CMK (cell line): ENCODE measurements at places on chromosomes 11 and 22.

GRCh38 chr11:86151174-86152005, 82.5 kb upstream of the PICALM start:
- DNase-seq = peak; percentile 87

GRCh38 chr11:57085611-57086010, 96.1 kb upstream of the LRRC55 start:
- DNase-seq = no peak

DNA sequence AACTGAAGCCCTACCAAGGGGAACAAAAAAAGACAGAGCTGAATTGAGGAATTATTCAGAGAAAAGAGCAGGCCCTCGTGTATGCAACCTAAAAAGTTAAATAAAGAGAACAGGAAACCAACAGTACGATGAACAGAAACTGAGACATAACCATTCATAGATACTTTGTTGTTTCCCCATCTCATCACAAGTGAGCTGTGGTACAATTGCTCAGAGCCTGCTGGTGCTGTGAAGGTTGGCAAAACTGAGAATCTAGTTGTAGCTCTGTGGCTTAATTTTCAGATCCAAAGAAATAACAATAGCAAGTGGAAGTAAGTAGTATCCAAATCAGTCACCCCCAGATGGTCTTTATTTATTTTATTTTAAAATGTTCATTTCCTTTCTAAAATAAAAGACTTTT, 37.7 kb upstream of the BLID start:
- DNase-seq = no peak

- DNase-seq = no peak
These were observed 10.1 kb upstream of the MRPL23 start for GRCh38 chr11:1936781-1937615.

DNA sequence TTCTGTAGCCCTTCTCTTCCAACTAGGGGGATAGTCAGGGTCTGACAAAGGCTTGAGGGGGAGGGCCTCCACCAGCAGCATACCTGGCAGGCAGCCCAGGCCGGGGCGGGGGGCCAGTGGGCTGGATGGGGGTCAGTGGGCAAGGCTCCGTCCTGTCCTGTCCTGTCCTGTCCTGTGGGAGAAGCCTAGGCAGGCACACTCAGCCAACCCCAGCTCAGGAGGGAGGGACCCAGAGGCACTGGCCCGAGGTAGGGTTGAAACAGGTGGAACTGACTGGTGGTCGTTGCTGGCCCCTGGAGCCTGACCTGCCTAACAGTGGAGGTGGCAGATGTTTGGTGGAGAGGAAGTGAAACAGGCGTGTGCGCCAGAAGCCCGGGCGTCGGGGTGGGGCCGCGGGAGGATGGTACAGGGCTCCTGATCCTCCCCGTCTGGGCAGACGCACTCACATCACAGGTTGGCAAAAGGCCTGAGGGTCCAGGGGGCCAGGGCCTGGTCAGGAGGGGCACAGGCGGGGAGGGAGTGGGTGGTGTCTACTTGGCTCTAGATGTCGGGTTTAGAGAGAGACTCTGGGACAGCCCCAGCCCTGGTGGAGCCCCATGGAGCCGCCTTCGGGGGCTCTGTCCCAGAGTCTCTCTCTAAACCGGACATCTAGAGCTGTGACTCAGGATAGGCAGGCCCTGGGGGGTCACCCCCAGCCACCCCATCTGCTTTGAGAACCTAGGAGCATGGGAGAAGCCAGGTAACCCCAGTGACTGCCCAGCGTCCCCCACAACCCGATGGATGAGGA, 32.5 kb upstream of the GRAMD4 start:
- DNase-seq = no peak

DNA sequence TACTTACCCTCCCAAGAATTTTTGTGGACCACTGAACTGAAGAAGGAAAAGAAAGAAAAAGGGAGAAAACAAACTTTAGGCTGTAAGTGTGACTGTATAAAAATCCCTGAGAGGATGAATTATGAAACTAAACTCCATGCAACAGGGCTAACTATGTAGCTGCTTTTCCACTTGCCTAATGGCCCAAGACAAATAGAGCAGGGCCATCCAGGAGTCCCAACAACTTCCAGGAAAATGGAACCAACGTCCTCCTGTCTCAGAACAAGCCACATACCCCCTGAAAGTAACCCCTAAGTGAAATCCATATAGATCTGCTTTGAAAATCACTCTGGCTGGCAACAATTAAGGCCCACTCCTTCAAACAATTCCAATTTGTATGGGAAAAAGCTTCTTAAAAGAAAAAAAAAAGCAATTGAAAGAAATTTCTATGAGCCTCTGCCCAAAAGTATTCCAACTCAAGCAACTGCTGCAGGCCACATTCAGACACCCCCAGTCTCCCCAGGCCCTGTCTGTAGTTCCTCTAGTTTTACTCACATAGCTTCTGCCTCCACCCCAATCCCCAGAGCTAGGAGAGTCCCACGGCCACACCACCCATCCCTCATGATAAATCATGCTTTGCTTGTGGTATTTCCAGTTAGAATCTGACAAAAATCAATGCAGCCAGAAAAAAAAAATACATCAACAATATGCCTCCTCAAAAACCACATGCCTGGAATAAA, 12.7 kb downstream of the RBFOX2 start:
- DNase-seq = no peak

GRCh38 chr22:32309585-32310251, 47.9 kb upstream of the RFPL3 start:
- no peak for DNase-seq

GRCh38 chr11:67610302-67610868, 3.6 kb downstream of the NDUFV1 start:
- no peak for DNase-seq

GRCh38 chr22:48863965-48864528, 963.6 kb downstream of the BRD1 start:
- no peak for DNase-seq

DNA sequence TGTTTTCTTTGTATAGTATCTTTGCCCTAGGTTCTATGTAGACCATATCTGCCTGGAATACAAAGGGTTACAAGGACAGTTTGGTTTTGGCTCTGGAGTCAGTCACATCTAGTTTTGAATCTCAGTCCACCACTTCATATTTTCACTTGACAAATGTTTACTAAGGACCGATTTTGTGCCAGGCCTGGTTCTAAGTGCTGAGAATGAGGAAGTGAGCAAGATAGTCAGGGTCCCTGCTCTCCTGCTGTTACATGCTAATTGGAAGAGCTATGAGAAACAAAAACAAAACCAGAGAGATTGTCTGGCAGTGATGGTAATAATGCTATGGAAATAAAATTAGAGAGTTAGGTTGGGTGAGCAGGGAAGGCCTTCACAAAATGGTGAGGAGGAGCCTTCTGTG, 66.1 kb upstream of the ARHGAP20 start:
- no peak for DNase-seq

GRCh38 chr11:129307162-129307561, 68.5 kb upstream of the BARX2 start:
- no peak for DNase-seq

GRCh38 chr11:119790476-119790875, 61.5 kb upstream of the NECTIN1 start:
- no peak for DNase-seq

DNA sequence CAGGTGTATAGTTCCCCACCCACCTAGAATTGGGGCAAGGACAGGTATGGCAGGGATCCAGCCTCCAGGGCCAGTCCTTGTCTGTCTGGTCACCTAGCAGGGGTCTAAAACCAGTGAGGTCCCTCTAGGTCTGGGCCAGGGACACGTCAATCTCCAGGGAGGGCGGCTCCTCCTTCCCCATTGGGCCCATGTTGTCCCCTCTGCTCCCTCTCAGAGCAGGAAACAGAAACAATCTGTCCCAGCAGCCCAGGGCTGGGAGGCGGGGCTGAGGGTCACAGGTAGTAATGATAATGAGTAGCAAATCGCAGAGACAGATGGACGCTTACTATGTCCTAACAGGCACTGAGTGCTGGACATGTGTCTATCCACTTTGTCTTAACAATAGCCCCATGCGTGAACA, 22.8 kb upstream of the SYT7 start:
- DNase-seq = no peak

DNA sequence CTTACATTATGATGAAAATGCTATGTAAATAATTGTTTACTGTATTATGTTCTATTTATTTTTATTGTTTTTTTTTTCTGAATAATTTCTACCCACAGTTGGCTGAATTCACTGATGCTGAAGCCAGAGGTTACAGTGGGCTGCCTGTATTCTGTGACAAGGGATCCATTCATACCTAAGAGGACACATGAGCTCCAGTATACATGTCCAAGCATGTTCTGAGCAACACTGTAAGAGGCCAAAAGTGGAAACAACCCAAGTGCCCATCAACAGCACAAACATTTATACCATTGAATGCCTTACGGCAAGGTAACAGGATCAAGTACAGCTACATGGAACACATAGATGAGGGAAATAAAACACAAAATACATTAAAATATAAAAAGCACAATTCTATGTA, 1.4 kb upstream of the SRSF8 start:
- DNase-seq = no peak

- no peak for DNase-seq
These were observed 271.8 kb upstream of the MTNR1B start for GRCh38 chr11:92697461-92698312.

DNA sequence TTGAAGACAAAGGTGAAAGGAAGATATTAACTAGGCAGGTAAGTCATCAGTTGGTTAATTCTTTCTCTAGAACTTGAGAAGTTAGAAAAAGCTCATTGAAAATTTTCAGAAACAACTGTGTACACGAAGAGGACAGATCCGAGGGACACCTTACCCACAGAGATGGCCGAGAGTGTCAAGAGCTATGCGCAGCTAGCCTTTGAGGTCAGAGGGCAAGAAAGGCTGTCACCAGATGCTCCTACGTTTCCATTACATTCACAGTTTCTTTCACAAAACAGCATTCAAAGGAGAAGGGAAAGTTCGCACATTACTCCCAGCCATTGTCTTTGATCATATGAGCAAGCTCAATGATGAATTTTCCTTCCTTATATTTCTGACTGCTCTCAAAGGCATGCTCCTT, 34.8 kb downstream of the YPEL1 start:
- DNase-seq = no peak

DNA sequence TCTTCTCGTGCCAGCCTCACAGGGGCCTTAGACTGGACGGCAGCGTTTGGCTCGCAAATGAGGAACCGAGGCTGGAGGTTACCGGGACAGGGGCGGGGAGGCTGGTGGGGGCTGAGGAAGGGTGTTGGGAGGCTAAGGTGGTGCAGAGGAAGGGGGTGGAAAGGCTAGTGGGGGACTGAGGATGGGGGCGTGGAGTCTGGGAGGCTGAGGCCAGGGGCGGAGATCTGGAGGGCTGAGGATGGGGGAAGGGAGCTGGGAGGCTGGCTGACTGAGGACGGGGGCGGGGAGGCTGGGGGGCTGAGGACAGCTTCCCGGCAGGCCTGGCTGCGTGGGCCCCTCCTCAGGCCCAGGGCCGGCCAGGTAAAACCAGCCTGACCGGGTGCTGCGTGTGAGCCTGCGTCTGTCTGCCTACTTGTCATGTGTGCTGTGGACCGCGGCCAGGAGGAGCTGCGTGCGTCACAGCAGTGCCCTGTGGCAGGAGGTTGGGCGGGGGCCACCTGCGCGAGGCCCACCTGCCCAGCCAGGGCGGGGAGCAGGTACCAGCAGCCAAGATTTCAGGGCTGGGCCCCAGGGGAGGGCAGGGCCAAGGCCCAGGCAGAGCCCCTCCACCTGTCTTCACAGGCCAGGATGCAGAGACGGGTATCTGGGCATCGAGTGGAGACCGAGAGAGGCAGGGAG, 9.4 kb upstream of the PIM3 start:
- no peak for DNase-seq

GRCh38 chr11:27018902-27019529, 21.6 kb upstream of the BBOX1 start:
- DNase-seq = no peak

DNA sequence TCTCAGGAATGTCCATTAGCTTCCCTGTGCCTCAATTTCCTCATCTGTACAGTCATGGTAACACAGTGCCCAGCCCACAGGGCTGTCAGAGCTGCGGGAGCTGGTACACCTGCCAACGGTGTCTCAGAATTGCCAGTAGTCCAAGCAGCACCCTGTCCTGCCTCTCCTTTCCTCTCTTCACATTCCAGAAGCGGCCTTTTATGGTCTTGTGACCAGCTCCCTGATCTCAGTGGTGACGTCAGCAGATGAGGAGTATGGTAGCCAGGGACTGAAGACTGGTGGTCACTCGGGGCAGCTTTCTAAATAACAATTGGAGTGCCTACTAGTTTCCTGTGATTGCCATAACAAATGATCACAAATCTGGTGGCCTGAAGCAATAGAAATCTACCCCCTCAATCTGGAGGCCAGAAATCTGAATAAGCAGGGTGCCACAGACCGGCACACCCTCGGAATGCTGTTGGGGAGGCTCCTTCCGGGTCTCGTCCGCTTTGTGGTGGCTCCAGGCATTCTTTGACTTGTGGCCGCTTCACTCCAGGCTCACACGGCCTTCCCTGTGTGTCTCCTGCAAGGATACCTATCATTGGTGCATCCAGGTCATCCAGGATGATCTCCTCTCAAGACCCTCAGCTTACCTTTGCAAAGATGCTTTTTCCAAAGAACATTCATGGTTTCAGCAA, 2.1 kb downstream of the FADD start:
- no peak for DNase-seq

DNA sequence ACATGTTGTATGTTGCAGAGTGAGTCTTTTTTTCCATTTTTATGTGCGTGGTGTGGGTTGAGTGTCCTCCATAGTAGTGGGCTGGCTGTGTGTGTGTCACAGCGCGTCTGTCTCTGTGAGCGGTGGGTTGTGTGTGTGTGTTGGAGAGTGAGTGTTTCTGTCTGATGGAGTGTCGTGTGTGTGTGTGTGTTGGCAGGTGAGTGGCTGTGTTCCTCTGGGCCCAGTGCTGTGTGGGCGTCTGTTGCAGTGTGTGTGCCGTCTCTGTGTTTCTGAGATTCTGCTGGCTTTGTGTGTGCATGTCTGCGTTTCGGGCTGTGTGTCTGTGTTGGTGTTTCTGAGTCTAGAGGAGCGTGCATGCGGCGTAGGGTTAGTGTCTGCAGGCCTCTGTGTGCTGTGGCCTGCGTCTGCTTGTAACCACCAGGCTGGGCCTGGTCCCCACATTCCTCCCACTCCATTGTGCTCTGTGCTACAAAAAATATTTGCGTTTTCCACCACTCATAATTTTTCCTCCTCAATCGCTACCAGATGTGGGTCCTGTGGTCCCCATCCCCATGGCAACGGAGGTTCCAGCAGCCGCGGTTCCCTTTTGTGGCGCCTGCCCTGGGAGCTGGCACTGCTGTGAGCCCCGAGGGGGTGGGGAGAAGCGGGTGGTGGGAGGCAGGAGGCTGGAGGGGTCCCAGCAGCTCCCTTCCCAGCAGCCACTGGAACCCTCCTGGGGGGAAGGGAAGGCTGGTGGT, 15.2 kb downstream of the SCARF2 start:
- DNase-seq = peak; percentile 44

DNA sequence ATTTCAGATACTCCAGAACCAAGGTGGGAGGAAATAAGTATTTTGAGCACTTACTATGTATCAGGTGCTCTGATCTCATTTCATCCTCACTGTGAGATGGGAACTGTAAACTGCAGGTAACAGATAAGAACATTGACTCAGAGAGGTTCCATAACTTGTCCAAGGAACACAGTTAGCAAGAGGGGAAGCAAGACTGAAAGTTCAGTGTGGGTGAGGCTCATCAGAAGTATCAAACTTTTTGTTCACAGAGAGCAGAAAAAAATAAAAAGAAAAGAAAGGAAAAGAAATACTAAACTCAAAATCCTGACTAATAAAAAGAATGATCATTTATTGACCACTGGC, 37.1 kb downstream of the RAB30 start:
- no peak for DNase-seq
